ENCODE measurements at places on chromosomes 5 and 9. TPM values are rescaled to one million over a fixed set of nuclear protein-coding genes. Genes with fewer than 3 reads are reported as not detected.

- ATAC-seq, result no peak
Measured at GRCh38 chr5:146527785-146528184, 11.8 kb upstream of the GPR151 start.

DNA sequence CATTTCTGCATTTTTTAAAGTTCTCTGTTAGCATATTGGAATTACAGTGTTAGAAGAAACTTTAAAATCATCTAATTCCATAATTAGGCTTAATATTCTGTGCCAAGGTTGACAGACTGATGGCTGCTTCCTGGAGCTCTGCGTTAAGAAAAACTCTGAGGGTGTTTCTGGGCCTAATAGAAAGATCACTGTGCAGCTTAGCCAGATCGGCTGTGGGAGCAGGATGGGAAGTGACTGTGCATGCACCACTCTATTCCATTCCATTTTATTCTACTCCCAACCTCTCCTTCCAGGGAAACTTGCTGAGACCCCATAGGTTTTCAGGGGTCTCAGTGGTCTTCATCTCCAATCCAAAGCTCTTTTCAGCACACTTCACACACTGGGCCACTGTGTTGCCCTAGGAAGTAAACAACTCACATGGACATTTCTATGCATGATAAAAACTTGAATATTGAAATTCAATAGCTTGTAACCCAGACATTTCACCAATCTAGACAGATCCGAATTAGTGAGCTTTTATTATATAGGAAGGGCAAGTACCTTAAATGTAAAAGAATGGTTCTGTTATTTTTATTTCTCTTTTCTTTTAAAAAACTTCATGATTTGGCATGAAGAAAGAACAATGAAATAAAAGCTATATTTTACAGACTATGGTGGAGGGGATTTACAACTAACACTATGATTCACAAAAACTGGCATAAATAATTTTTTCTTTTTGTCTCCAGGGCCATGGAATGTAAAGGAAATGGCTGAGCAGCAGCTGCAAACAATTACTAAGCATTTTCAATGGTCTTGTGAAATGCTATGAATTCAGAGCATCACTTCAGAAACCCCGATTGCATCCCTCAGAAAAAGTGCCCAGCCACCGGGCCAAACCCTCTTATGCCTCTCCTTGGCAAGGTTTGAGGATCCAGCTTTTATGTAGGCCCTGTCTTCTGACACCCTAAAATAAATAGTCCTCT is 51.4 kb upstream of the DAB2 start:
- no peak for ATAC-seq

DNA sequence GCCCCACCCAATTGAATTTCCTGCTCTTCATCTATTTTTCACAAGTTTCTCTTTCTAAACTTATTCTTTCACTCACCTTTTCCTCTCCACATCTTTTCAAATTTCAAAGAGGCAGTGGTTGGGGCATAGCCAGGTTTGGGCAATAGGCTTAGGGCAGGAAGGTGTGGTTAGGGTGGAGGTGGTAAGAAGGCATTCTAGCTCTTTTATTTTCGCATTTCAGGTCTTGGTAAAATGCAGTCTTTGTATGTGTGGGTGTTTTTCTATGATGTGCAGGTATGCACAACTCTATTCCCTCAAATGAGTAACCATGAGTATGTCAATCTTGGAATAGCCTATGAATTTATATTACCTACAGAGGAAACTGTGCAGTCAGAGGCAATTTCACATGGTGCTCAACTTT is 129.8 kb upstream of the IFNE start:
- no peak for ATAC-seq

GRCh38 chr5:72855821-72856220 is 39.4 kb downstream of the TNPO1 start:
- ATAC-seq, result no peak

GRCh38 chr9:70177121-70177520 is 81.7 kb upstream of the SMC5 start:
- ATAC-seq, result no peak

GRCh38 chr5:166618526-166618925 is 1672.9 kb upstream of the WWC1 start:
- ATAC-seq, result no peak

- ATAC-seq, result no peak
Measured at GRCh38 chr9:69768716-69769115, 8.9 kb upstream of the PTAR1 start.

- ATAC-seq, result no peak
Measured at GRCh38 chr9:28938981-28939380, 1365.7 kb upstream of the C9orf72 start.

- no peak for ATAC-seq
Measured at GRCh38 chr5:16815432-16815831, 120.7 kb downstream of the MYO10 start.

GRCh38 chr5:139061274-139061673 is 136.9 kb downstream of the SIL1 start:
- ATAC-seq, result peak; percentile 45

DNA sequence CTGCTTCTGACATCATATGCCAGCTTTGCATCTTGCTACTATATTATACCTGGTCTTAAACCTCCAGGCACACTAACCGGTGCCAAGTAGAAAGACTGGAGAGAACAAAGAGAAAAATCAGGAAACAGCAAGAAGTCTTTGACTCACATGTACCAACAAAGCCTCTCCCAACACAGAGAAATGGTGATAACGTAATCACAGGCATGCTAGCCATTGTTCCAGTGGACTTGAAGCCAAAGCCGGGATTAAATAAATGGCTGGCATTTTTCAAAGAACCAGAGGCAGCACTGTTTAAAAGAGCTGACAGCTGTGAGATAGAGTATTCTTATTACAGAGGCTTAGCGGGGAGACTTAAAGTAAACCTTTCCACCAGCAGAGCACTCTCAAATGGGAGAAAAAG is 148.4 kb upstream of the NFIL3 start:
- peak; percentile 79 for ATAC-seq

GRCh38 chr9:103068753-103069152 is 73.6 kb downstream of the CYLC2 start:
- ATAC-seq, result peak; percentile 73

DNA sequence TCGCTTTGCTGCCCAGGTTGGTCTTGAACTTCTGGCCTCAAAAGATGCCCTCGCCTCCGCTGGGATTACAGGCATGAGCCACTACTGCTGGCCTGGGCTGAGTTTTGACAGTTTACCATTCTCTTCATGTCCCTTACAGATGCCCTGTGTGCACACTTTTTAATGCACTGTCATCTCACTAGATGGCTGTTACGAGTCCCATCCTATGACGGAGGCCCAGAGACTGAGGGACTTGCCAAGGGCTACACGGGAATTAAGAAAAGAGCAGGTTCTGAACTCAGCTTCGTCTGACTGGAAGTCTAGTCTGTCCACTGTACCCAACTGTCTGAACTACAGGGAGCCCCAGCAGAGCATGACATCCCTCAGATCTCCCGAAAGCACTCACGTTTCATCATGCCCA is 63.9 kb downstream of the ARHGEF37 start:
- no peak for ATAC-seq

DNA sequence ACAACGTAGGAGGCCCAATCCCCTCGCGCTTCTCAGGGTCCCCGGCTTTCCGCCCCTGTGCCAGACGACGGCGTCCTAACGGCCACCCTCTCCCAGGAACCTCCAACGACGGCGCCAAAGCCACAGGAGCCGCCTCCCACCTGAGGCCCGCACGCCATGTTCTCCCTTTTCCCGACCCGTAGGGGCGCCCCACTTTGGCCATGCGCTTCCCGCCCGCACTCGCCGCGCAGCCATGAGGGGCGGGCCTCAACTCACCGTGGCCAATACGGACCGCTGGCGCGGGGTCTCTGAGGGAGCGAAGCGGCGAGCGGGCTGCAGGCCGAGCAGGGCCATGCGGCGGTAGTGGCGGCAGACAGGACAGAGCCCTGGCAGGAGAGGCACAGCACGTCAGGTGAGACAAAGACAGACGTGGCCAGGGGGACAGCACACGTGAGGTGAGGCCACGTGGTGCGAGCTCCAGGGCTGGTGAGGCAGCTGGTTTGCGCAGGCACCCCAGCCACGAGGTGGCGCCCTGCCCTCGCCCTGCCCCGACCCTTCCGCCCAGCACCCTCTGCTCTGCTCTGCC is 1005.5 kb upstream of the PTPRD start:
- no peak for ATAC-seq

DNA sequence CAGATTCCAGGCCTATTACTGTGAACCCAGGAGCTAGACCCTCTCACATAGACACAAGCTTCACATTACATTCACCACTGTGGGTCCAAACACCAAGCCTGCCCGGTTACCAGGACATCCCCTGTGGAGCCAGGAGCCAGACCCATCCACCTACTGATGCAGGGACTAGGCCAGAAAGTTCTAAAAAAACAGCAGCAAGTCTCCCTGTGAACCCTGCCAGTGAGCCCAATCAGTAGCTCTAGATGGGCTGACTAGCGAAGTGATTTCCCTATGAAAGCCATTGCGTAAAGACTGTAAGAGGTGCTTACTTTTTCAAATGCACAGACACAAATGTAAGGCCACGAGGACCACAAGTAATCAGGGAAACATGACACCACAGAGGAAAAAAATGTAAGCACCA is 352.3 kb downstream of the TMEM161B start:
- no peak for ATAC-seq

RNF224 gene
- total RNA-seq, result 0.50 TPM

ZCCHC9 gene
- total RNA-seq, result 25.0 TPM

CCNI2 gene
- total RNA-seq, result 5.6 TPM

CCDC187 gene
- 0.13 TPM for total RNA-seq

SHOC1 gene
- 0.81 TPM for total RNA-seq

WDR31 gene
- total RNA-seq, result 2.0 TPM

PPP2CA gene
- 52.7 TPM for total RNA-seq

PARP8 gene
- 34.3 TPM for total RNA-seq

PRR7 gene
- total RNA-seq, result 8.1 TPM

PCDHB8 gene
- 3.5 TPM for total RNA-seq

DMRT3 gene
- total RNA-seq, result 0.14 TPM

TTC39B gene
- 4.0 TPM for total RNA-seq

ANKRD34B gene
- 0.22 TPM for total RNA-seq

PCSK1 gene
- total RNA-seq, result 9.7 TPM

Data from motor neuron (in vitro differentiated cells).